A673 (cell line): ENCODE measurements at places on chromosomes 4 and X.

GRCh38 chr4:81392164-81392563, 79.5 kb downstream of the RASGEF1B start:
- no peak for DNase-seq

GRCh38 chrX:153794897-153795816, 689 bp downstream of the SSR4 start:
- no peak for DNase-seq

DNA sequence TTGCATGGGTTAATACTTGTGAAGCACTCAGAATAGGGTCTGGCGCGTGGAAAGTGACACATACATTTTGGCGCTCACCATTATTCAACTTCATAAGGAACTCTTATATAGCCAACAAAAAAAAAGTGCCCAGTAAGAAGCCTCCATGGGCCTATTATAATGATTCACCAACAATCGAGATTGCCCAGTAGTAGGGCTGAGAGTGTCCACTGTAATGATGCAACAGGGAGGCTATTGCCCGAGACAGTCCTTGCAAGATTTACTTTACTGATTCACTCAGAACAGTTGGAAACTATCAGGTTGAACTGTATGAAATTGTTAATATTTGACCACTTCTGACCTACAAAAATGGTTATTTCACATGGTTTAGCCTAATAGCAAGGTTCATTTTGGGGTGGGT, 86.0 kb downstream of the PJA1 start:
- DNase-seq, result no peak

DNA sequence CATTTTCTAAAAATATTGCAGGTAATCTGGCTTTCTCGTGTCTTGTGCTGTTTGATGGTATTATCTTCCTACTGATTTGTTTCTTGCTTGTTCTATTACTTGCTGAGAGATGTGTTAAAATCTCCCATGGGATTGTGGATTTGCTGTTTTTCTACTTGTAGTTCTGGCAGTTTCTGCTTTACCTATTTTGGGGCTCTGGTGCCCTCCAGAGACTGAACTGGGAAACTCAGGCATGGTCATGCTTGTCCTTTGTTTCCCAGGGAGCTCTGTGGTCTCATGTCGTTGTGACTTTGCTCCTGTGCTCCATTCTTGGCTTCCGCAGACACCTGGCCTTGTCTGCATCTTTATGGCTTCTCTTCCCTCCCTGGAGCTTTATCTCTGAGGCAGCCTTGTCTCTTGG, 39.5 kb downstream of the NSD2 start:
- peak; percentile 80 for DNase-seq

- DNase-seq, result no peak
Measured at GRCh38 chr4:139822391-139822790, 156.8 kb downstream of the MGST2 start.

GRCh38 chr4:121633653-121634052, 63.1 kb downstream of the ANXA5 start:
- DNase-seq, result no peak

DNA sequence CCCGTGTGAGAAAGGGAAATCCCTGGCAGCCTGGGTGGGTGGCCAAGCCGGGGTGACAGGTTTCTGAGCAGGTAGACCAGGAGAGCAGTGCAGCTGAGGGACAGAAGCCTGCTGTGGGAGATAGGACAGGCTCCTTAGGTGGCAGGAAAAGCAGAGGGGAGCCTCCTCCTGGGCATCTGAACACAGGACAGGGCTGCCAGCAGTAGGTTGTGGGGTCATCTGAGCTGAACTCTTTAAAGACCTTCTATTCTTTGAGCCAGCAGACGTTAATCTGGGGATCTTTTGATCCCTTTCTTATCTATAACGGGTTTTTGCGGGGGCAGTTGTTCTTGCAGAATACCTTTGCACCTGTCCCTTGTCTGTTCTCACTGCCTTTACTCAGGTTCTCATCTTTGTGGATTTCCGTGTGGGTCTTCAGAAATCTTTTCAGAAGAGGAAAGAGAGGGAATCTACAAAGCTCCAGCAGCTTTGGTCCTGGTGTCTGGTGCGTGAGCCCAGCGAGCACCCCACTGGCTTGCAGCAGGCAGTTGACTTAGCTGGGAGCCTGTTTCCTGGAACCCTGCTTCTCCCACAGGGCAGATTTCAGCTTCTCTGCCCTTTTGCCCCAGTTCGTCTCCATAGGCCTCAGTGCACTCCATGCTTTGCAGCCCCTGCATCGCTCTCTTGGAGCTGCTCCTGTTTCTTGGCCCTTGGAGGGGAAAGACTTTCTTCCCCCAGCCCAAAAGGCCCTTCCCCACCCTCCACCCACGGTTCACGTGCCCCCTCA, 35.8 kb upstream of the TADA2B start:
- no peak for DNase-seq

DNA sequence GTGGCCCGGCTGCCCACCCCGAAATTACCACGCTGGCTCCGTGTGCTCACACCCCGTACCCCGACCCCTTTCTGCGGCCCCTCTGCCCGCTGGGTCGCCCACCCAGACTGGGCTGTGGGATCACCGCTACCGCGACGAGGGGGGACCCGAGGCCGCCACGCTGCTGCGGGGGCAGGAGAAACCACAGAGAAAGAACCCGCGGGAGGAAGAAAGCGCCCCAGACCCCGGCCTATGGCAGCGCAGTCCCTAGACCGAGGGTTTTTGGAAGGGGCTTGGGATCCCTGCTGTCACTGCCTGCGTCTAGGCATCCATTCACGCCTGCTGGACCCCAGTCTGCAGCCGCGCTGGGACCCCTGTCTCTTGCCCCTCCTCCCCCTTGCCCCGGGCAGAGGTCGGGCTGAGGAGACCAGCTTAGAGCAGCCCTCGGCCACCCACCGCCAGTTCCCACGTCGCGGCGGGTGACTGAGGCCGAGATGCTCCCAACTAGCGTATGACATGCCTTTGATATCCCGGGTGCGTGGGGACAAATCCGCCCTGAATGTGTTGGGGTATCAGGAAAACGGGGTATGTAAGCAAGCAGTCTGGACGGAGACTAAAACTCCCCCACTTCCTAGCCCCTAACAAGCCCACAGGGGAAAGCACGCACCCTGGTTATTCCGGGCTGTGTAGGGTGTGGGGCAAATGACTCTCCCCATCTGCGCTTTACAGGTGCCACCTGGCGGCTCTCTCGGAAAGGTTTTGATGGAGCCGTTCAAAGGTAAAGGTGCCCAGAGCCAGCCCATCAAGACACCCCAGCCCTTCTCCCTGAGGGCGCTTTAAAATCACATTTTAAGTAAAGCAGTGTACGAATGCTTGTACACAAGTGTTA, 862 bp upstream of the INPP4B start:
- DNase-seq, result no peak

- no peak for DNase-seq
Measured at GRCh38 chr4:104735174-104735573, 240.5 kb upstream of the CXXC4 start.

DNA sequence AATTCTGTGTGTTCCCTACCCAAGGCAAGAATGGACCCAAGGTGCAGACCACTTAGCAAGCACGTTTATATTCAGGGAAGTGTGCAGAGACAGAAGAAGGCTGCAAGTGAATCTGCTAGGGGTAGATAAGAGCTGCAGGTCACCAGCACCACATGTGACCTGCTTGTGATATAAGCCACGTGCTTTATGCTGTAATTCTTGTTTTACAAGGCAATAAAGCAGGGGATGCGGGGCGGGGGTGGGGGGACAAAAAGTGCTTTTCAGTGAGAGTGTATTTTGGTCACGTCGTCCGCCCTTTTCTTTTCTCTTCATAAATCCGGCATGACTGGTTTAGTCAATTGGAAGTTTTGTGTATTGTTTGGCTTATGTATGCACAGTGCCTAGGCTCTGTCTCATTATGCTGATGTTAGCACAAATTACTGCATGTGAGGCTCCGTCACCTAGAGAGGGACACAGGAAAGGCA, 192.7 kb downstream of the RBMX2 start:
- no peak for DNase-seq

GRCh38 chr4:22315628-22316027, 200.2 kb downstream of the ADGRA3 start:
- no peak for DNase-seq

DNA sequence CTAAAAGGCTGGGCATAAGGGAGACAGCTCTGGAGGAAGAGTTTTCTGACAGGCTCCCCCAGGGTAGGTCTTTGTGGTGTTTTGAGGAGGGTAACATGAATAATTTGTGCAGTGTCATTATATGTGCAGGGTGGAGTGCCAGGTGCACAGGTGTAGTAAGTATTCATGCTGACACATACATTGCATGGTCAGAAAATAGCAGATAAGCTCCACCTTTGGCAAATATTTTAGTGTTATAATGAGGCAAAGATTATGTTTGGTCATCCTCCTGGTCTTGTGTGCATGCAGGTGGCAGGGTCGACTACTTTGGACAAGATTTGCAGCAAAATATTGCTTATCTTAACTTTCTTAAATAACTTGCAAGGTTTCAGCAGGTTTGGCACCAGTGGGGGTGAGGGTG, 910.4 kb upstream of the PCDH10 start:
- DNase-seq, result no peak

DNA sequence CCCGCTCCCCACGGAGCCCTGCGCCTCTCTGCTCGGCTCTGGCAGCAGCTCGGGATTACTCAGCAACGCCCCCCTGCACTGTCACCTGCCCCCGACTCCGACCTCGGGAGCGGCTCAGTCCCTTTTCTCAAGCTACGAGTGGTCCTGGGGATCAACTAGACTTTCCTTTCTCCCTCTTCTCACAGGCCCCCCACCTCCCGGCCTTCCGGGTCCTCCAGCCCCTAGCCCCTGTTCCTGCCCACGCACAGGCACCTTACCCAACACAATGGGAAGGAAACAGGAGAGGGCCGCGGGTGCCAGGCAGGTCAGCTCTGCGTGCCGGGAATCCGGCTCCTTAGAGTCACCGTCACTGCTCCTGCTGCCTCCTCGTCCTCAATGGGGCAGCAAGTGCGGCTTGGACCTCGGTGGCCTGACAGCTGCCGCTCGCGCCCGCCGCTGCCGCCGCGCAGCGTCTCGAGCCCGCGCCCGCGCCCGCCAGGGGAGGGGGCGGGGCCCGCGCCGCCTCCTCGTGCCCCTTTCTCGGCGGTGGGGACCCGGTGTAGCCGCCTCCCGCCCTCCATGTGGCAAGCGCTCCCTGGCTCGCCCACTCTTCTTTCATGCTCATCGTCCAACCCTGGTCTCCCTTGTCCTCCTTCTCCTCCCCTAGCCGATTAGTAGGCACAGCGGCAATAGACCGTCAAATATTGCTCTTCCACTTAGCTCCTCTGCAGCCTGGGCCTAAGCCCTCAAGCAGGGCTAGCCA, at the start of gene RAB9B:
Gene RAB9B (minus strand): TSS at position 455 of the 742 bp plus-strand sequence. CDS start 6,473 bp downstream, outside the sequence.
- peak; percentile 23 for DNase-seq

- no peak for DNase-seq
Measured at GRCh38 chr4:7187691-7188090, 4.6 kb upstream of the SORCS2 start.

- no peak for DNase-seq
Measured at GRCh38 chr4:78748381-78748780, 27.8 kb upstream of the BMP2K start.

DNA sequence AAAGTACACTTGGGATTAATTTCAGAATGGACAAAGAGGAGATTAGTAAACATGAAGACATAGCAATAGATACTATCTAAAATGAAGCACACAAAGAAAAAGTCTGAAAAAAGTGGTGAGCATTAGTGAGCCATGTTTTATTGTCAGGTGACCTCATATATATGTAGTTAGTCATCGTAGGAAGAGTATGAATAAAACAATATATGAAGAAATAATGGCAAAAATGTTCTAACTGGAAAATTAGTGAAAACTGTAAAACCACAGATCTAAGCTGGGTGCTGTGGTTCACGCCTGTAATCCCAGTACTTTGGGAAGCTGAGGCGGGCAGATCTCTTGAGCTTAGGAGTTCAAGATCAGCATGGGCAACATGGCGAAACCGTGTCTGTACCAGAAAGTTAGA, 67.9 kb downstream of the RBPJ start:
- no peak for DNase-seq

- DNase-seq, result no peak
Measured at GRCh38 chr4:138540056-138540800, 298.1 kb upstream of the SLC7A11 start.

- DNase-seq, result no peak
Measured at GRCh38 chrX:39137363-39137954, 336.2 kb downstream of the MID1IP1 start.

GRCh38 chr4:83851261-83852084, 315.6 kb downstream of the GPAT3 start:
- DNase-seq, result no peak

DNA sequence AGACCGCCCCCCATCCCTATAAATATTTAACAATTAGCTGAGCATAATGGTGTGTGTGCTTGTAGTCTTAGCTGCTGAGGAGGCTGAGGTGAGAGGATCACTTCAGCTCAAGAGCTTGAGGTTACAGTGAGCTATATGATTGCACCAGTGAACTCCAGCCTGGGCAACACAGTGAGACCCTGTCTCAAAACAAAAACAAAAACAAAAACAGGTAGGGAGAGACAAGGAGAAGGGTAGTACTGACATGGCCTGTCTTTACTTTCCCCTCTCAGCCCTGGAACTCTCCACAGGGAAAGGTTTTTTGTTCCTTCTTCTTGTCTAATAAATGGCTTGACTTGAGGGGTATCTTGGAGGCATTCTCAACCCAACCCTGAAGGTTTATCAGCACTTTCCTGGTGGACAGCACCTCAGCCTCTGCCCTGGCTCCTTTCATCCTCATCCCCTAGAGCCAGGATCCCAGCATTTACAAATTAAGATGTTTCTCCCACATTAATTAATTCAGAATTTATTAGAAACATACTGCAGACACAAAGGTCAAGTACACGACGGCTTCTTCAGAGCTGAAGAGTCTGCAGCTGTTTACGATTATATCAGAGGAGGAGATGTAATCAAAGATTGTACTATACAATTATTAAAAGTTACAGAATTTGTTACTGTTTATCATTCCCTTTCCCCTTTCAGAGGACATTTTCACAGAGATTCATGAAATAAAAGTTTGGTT, 131.8 kb downstream of the AFF1 start:
- no peak for DNase-seq

DNA sequence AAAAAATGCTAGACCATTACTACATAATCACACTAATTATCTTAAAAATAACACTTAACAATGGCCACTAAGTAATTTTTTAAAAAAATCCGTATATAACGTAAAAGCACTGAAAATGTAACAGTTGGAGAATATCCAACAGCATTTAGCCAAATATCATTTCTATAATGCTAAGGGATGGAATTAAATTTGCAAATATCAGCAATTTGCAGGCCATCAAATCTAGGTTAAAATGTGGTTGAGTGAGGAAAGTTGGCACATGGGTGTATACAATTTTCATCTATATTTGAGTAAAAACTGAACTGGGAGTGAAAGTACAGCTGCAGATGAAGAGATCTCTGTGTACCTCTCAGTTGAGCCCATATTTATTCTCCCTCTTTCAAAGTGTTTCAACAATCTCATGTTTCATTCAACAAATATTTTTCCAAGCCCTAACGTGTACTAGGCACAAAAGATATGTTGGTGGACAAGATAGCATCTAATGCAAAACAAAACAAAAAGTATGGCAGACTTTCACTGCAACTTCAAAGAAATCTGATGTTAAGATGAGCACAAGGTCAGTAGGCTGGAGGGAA, 63.0 kb downstream of the MBNL3 start:
- DNase-seq, result no peak
